Vagina (tissue), 2 donors: ENCODE measurements at places on chromosomes 16 and 17.

GRCh38 chr17:41287050-41287449 lies 11.6 kb downstream of the KRTAP9-7 start:
- DNase-seq = no peak

- DNase-seq = no peak
These were observed 60.7 kb downstream of the WSB1 start for GRCh38 chr17:27354491-27355081.

- DNase-seq = no peak
These were observed 4.5 kb downstream of the WIPI1 start for GRCh38 chr17:68452724-68453290.

DNA sequence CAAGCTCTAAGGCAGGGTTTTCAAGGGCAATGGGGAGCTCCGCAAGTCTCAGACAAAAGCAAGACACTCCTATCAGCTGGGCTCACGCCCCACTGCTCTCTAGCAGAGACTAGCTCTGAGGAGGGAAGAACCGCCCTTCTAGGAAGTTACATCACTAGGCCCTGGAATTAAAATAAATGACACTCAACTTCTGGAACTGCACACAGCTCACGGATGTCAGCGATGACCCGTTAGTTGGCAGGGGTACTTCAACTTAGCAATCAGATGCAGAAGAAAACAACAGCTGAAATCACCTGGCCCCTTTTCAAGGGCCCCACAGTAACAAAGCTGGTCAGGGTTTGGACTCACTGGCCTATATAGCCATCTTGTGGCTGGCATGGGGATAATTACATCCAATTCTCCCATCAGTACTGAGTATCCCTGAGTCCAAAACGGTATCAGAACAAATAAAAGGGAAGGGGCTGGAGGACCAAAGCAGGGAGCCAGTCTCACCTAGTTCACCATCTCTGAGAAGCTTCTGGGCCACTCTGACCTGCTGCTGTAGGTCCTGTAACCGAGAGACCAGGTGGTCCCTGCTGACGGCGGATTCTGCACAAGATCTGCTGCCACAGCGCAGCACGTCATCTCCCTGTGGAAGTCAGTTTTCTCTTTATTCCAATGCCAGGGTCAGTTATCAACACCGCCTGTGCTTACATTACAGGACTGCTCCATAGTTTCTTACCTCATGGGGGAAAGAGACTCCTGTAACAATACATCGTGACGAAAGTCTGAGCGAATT lies 22.2 kb downstream of the SERPINF1 start:
- DNase-seq = no peak

DNA sequence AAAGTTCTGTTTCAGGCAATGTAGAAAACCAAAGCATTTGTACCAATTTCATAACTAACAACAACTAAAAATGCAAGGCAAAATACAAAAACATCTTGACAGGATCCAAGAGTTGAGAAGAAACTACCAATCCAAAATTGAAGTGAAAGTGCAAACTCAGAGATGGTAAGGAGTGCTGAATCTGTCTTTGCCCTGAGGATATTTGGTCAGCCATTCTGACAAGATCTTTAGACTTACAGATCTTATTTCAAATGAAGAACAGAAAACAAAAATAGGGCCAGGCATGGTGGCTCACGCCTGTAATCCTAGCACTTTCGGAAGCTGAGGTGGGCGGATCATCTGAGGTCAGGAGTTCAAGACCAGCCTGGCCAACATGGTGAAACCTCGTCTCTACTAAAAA lies 412.8 kb downstream of the ZFHX3 start:
- DNase-seq = no peak

DNA sequence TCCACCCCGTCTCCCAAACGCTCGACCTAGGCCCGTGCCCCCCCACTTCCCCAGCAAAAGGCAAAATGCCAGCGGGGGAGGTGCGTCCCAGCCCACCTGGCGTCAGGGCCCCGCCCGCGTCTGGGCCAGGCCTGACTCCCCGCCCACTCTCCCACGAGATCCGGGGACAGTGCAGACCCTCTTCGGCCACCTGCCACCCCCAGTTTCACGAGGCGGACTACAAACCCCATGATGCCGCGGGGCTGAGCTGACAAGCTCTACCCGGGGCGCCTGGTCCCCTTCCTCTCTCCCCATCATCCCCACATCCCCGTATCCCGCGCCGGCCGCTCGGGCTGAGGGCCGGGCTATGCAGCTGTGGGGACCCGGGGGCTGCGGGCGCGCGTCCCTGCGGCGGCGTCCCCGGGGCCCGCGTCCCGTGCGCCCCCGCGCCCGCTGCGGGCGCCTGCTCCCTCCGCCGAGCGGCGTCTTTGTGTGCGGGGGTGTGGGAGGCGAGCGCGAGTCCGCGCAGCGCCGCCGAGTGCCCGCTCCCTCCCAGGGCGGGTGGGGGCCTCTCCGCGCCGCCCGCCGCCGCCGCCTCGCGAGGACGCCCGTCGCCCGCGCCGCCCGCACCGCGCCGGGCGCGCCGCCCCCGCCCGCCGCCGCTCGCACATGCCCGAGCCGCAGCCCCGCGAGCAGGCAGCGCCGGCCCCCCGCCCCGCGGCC lies at the start of gene ANKRD13B:
Gene ANKRD13B, plus strand, starts transcription at position 283 of the 702 bp plus-strand sequence. CDS start 490 bp downstream, outside the sequence.
- DNase-seq = no peak

DNA sequence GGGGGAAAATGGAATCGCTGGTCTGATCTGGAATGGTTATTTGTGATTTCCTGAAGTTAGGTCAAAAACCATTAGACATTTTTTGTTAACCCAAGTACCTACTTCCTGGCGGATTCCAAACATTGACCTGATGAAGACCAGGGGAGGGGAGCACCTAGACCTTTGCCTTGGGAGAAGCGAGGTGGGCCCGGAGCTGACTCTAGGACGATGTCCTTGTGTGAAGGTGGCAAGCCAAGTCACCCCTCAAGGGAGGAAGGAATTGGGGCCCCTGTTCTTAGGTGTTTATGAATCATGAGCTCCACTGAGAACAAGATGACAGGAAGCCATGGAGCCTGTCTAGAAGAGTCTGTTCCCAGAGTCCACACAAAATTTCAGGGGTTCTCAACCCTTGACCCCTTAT lies 204.9 kb upstream of the FOXF1 start:
- DNase-seq = no peak

GRCh38 chr16:62253966-62254365 lies 217.7 kb upstream of the CDH8 start:
- DNase-seq = no peak

DNA sequence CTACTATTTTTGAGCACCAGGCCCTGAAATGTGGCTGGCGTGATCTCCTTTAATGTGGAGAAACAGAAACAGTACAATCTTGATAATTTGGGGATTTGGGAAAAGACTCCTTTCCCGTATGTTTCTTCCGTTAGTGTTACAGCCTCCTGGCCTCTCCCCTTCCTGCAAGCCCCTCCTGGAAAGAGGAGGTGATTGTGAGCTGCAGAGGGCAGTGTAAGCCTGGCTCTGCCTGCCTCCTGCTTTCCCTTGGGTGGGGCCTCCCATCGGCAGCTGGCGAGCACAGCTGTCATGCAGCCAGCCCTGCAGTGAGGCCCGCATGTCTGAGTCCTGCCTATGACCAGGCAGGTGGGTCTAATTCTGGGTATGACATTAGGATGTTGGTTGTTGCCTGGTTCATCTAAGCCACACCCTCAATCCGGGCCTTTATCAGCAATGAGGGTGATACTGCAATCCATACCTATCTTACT lies 48.7 kb upstream of the WSB1 start:
- no peak for DNase-seq

DNA sequence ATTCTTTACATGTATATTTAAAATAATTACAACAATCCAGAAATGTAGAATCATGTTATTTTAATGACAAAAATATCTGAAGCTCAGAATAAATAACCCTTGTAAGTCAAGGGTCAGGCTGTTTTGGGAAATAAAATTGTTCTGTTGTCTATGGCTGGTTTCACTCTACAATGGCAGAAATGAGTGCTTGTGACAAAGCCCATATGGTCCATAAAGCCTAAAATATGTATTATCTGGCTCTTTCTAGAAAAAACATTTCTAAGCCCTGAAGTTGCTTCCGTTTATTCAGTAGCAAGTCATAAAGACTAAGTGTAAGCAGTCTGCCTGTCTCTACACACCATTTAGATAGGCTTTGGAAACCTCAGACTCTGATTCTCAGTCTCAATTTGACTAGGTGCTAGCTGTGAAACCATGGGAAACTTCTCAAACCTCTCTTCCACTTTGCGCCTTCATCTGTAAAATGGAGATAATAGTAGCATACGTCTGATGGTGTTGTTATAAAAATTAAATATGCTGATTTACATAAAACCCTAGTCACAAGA lies 365.7 kb upstream of the CA10 start:
- DNase-seq = no peak

DNA sequence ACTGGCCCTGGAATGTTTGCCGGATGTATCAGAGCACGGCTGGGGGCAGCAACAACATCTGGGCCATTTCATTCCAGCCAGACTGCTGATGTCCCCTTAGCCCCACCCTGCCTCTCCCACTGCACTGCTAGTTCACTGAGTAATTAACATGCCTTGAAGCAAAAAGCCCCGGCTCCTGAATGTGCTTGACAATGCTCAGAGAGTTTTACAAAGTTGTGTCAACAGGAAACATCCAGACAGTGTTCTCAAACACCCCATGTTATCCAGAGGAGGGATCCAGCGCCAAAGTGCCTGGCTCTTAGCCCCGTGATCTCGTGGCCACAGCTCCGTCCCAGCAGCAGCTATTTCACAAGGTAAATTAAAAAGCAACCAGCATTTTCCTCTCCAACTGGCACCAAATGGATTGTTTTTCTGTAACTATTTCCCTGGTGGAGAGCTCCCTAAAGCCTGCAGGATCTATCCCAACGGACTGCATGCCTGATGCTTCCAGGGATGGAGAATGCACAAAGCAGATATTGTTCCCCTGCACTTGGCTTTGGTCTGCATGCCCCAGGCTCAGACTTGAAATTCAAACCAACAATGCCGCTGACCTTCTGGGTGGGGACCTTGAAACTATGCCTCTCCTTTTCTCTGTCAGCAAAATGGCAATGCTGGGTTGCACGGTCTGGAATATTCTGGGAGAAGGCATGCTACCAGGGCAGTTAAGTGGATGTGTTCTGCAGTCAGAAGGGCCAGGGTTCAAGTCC lies 115.6 kb upstream of the CDH5 start:
- no peak for DNase-seq

DNA sequence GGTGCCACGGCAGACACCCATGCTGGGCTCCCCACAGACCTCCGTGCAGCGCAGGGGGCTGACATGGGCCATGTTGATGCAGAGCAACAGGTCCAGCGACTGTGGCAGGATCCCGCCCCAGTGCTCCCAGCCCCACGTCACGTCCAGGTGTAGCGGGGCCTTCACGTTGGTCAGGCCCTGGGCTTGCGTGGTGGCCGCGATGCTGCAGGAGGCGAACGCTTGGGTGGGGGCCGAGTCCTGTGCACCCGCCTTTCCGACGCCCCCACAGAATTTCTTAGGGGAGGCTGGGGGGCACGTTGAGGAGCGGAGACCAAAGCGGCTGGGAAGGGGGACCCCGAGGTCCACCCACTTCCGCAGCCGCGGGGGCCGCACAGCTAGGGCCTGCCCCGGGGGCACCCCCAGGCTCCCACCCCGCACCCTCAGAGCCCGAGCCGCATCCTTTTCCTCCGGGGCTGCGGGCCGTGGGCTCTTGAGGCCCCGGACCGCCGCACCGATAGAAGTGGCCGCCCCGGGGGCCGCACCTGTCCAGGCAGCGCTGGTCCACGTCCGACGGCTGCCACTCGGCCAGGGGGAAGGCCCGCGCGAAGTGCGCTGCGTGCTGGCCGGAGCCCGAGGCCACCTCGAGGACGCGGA lies 416 bp downstream of the METTL26 start:
- DNase-seq = no peak

DNA sequence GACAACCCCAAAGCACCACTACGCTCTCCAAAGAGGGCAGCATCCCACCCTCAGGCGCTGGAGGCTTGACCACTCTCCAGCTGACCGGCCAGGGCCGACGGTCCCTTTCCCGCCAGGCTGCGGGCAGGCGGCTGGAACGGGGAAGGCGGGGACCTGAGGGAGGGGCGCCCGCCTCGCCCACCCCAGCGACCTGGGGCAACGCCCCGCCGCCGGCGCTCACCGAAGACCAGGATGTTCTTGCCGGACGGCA lies 431 bp downstream of the DYNC1LI2 start:
- no peak for DNase-seq

DNA sequence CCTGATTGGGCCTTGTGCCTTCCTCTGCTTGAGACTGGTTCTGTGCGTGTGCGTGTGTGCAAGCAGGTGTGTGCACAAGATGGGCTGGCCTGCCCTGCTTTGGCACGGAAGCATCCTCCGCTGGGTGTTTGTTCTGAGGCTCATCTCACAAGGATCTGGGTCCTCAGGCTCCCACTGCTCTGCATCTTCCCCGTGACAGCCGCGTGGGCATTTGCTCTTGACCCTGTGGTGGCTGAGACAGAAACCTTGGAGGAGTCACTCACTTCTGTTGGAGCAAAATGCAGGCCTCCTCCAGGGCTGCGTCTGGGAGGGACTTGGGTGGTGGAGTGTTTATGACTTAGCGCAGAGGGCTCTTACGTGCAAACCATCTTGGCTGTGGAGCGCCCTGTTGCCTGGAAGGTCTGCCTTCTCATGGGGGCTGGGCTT lies 119.2 kb downstream of the RPTOR start:
- DNase-seq = no peak

GRCh38 chr16:54719624-54720023 lies 211.0 kb upstream of the IRX5 start:
- no peak for DNase-seq

DNA sequence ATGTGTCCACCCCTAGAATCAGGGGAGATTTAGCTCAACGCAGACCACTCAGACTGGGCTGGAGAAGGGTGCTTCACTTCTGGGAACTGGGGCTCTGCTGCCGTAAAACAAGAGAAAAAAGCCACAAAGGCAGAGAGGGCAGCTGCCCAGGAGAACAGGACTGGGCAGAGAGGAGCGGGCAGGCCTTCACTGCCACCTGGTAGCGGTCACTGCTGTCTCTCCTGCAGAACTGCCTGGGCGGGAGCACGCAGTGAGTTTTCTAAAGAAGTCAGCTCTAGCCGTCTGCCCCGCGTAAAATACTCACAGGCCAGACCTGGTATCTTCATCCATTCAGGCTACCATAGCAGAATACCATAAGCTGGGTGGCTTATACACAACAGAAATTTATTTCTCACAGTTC lies 103.8 kb downstream of the AMFR start:
- no peak for DNase-seq

GRCh38 chr16:14365200-14365851 lies 264.7 kb downstream of the PARN start:
- DNase-seq = no peak

- no peak for DNase-seq
These were observed 4.4 kb downstream of the SNX20 start for GRCh38 chr16:50676684-50677225.
